ENCODE measurements at places on chromosomes 3 and 15.

GRCh38 chr3:14235003-14235911, 56.6 kb downstream of the LSM3 start:
- DNase-seq = no peak

- DNase-seq = no peak
These were observed 300.3 kb downstream of the TAFA4 start for GRCh38 chr3:68631850-68632545.

DNA sequence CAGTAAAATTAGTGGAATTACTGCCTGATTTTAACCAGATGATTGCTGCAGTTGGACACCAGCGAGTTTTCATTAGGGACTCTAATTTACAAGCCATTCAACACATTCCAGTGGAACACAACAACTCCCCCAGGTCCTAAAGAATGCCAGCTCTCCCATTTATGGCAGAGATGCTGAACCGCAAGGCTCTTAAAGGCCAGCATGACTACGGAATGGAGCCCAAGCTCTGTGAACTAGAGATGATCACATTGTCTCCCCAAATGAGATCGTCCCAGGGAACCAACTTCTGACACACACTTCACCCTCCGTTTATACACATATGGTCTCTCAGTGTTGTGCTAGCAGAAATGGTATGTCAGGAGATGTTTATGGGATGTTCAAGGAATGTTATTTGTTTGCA, 446.2 kb upstream of the NR2F2 start:
- DNase-seq = no peak

- DNase-seq = no peak
These were observed 23.7 kb upstream of the CD47 start for GRCh38 chr3:108114423-108115065.

GRCh38 chr15:100170291-100171210, 171.2 kb downstream of the ADAMTS17 start:
- DNase-seq = no peak

DNA sequence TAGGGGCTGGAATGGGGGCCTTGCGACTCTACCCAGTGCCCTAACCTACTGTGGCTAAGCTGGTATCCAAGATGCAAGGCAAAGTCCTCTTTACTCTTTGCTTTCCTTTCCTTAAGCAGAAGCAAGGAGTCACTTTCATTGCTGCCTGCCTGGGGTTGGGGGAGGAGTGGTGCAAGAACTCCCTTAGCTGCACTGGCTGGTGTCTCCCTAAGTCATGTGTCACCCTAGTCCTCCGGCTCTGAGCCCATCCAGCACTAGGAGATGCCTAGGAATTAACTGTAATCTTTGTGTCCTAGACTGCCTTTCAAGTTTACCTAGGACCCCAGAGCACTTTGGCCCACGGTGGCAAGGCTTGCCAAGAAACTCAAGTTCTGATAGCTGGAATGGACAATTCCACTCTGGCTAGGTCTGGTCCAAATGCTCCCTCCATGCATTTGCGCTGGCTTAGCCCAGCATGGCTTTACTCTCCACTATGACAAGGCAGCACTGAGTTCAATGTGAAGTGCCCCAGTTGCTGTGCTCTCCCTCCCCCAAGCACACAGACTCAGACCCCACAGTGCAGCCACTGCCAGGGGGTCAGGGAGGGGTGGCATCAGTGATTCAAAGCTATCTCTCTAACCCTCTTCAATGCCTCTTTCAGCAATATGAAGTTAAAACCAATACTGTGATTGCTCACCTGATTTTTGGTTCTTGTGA, 58.7 kb downstream of the ESYT3 start:
- DNase-seq = no peak

DNA sequence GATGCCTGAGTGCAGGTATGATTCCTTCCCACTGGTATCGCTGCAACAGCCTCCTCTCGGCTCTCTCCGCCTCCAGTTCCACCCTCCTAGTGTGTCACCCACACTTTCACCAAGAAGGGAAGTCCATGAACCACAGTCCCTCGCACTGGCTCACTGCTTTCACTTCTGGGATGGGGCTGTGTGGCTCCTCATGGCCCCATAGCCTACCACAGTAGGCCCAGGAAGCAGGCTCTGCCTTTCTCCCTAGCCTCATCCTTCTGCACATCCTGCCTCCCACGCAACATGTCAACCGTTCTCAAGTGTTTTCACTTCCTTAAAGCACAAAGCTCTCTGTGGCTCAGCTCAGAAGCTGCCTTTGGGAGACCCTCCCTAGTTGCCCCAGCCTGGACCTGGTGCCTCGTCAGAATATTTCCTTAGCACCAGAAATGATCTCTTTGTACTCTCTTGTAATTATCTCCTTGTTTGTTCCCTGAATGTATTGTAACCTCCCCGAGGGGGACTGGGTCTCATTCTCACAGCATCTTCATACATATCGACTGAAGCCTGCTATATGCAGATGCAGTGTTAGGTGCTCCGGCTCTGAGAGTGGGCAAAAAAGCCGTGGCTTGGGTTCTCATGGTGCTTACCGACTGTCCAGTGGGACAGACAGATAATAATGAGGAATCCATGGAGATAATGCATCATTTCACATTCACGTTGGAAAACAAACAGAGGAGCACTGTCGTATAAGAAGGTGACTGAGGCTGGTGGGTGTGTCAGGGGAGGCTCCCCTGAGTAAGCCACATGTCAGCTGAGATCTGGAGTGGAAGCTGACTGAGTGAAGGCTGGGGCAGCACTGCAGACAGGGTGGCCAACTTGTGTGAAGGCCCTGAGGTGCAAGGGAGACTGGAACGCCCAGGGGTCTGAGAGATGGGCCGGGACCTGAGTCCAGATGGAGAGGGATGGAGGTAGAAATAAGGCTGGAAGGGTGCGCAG, 107.1 kb downstream of the DGKG start:
- no peak for DNase-seq

DNA sequence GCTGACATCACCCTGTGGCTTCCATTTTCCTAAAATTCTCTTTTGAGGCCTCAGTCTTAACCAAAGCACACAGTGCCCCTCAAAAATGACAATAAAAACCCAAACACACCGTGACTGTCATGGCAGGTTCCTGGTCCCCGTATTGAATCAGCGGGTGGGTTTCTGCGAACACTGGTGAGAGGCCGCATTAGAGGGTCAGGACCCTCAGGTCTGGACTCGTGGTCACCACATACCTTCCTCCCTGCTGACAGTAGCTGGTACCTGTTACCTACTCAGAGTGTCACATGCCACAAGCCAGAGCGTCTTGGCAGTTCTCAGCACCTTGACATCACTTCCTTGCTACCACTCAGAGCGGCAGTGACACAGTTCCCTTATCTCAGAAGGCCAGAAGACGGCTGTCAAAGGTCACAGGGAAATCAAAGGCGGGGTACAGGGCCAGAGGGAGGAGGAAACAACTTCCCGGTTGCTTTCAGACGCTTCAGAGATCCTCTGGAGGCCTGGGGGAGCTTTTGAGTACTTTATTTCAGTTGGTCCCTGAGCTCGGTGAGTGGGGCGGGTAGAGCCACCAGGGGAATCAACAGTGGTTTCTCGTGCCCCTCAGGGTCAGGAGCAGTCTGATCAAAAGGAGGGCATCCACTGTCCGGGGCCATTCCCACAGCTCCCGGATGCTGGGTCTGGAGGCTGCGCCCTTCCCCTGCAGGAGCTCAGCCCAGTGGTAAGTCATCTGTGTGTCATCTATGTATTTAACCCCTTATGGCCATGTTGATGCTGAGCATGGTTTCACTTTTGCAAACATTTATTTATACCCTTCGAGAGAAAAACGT, at the start of the genes CCR5AS and CCRL2:
Gene CCR5AS (minus strand): TSS at position 279 of the 824 bp plus-strand sequence.
Gene CCRL2 (plus strand): TSS at position 472 of the 824 bp plus-strand sequence. CDS start 821 bp downstream, outside the sequence.
- peak; percentile 43 for DNase-seq

GRCh38 chr3:36891701-36892160, 53.1 kb downstream of the TRANK1 start:
- DNase-seq = no peak

- DNase-seq = no peak
These were observed 82.0 kb upstream of the PDZRN3 start for GRCh38 chr3:73706771-73707170.

DNA sequence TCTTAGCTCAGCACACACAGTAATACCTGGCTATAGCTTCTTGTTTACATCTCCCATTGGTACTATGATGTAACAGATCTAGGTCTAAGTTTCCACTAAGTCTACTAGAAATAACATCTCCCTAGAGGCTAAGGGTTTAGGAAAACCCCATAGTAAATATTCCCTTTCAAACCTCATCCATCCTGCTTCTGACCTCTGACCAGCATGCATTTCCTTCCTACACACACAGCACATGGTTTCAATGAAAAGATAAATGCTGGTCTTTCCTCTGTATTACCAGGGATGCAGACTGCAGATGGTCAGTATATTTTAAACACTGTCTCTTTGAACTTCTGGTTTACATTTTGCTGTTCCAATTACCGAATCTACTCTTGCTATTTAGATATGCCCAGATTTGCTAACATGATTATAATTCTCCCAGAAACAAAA, 96.6 kb downstream of the EFL1 start:
- DNase-seq = no peak

GRCh38 chr15:84022516-84022915, 213.1 kb upstream of the GOLGA6L4 start:
- DNase-seq = no peak

DNA sequence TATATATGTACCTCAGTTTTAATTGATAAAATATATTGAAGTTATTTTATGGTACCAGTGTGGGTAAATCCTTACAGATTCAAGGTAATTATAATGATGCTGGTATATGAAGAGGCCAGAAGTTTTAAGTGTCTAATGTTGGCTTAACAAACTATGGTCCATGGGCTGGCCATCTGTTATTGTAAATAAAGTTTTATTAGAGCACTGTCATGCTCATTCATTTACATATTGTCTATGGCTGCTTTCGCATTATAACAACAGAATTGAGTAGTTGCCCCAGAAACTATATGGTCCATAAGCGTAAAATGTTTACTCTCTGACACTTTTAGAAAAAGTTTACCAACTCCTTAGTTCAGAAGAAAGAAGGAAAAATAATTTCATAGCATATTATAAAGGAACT, 67.9 kb downstream of the MEF2A start:
- no peak for DNase-seq

- no peak for DNase-seq
These were observed 197.0 kb downstream of the TIGIT start for GRCh38 chr3:114490829-114491228.

DNA sequence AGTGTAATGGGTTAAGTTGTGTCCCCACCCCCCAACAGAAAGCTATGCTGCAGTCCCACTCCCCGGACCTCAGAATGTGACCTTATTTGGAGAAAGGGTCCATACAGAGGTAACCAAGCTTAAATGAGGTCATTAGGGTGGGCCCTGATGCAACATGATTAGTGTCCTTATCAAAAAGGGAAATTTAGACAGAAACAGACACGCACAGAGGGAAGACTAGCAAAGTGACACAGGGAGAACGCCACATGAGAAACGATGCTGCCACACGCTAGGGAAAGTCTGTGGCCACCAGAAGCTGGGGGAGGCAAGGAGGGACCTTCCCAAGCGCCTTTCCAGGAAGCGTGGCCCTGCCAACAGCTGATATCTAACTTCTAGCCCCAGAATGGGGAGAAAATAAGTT, 65.4 kb downstream of the RPN1 start:
- no peak for DNase-seq

- no peak for DNase-seq
These were observed 8.3 kb downstream of the BMF start for GRCh38 chr15:40100123-40100946.

DNA sequence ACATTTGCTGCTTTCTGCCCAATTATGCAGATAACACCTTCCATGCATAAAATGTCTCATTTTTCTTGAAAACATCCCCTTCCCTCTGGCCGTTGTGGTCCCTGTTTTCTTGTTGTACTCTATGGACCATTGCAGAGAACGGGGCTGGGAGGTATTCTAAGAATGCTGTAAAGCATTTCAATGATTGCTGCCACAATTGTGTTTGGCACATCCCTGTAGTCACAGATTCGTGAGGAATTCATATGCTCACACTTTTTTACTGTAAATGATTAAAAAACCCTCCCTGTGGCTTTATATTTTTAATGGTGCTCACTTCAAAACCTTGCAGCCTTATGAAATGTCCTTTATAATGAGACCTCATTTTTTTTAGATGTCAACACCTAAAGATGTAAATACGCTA, 207.2 kb upstream of the GBE1 start:
- DNase-seq = no peak

DNA sequence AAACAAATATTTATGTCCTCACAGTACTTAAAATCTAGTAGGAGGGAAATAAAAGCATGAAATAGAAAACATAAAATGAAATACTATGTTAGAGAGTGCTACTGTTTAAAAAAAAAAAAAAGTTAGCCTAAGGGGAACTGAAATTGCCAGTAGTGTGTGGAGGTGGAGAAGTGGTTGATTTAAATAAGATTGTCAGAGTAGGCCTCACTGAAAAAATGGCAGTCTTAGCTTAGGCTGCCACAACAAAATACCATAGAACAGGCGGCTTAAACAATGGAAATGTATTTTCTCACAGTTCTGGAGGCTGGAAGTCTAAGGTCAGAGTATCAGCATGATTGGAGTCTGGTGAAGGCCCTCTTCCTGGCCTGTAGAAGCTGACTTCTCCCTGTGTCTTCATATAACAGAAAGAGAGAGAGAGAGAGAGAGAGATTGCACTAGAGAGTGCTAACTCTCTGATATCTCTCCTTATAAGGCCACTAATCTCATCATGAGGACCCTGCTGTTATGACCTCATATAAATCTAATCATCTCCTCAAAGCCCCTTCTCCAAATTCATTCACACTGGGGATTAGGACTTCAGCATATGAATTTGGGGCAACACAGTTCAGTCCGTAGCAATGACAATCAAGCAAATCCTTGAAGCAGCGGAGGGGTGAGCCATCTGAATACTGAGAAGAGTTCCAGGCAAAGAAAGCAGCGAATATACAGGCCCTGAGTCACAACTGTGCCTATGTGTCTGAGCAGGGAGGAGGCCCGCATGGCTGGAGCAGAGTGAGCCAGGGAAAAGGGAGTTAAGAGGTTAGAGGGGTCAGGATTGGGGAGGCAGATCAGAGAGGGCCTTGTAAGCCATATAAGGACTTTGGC, 23.6 kb upstream of the LRRC34 start:
- DNase-seq = no peak

GRCh38 chr3:50525987-50526386, 22.6 kb upstream of the CACNA2D2 start:
- DNase-seq = peak; percentile 92

DNA sequence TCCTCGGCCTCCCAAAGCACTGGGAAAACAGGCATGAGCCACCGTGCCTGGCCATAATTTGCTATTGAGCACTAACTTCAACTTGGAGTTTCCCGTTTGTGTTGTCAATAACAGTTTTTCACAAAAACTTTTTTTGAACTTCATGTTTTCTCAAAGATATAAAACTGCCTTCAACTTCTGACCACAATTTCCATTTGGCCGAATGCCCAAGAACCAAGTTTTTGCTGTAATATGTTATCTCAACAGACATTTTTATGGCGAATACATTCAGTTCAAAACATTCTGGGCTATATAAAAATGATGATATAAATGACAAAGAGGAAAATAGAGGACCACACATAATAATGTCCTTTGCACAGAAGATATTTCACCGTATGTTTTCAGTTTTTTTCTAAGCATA, 56.4 kb downstream of the NEDD4 start:
- DNase-seq = no peak

DNA sequence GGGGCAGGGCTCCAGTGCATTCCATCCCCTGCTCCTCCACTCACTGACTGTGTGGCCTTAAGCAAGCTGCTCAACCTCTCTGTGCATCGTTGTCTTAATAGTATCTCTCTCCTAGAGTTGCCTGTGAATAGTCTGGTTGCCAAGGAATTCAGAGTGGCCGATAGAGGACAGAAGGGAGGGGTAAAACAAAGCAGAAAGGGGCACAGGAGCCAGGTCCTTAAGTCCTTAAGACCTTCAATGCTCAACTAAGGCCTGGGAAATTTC, 13.7 kb upstream of the CYP11A1 start:
- no peak for DNase-seq

- no peak for DNase-seq
These were observed 551.9 kb downstream of the RSL24D1 start for GRCh38 chr15:54644796-54645195.
